ENCODE measurements at places on chromosomes 5 and 9. TPM values are rescaled to one million over a fixed set of nuclear protein-coding genes. Genes with fewer than 3 reads are reported as not detected.

Gene ANKRD55
- total RNA-seq: 3.2 TPM

DNA sequence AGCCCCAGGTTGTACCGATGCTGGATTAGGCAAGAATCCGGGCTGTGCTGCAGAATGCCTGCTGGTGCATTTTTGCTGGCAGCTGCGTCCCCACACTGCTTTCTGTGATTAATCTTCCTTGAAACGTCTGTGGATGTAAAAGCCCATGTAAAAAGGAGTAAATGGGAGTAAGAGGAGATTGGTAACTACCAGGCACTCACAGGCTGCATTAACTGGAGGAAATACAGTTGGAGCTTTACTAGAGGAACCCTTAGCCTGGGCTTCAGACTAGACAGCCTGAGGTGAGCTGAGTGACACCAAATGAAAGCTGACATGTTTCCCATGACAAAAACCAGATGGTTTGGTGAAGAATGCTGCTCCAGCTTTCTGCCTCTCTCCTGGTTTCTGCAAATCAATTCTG is 190.4 kb upstream of the GAS1 start:
- DNase-seq: no peak

DNA sequence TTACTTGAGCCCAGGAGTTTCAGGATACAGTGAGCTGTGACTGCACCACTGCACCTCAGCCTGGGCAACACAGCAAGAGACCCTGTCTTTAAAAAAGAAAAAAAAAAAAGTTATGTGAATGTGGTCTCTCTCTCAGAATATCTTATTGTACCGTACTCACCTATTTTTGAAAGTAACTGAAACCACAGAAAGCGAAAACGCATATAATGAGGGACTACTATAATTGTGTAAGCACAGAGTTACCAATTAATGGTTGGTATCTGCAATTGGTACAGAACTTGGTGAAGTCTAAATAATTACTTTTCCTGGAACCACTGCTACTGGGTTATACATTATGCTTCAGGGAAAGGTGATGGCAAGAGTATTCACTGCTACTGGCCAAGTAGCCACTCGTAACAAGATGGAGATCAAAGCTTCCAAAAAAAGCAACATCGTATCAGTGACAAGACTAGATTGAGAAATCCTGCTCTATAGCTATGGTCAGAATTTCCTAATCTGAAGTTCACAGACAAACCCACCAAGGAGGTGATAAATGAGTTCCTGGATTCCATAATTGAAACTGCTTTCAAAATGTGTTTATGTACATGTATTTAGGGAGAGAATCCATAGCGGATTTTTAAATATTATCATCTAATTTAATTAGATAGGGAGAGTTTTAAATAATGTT is 82.7 kb downstream of the NR6A1 start:
- DNase-seq: no peak

Gene DMXL1
- 53.4 TPM for total RNA-seq

Gene ADAMTSL1
- 6.0 TPM for total RNA-seq

GRCh38 chr5:140794595-140795258 is at the start of gene PCDHA2:
PCDHA2 (plus strand) TSS chr5:140794852.
- peak; percentile 8 for DNase-seq

- no peak for DNase-seq
Measured at GRCh38 chr5:90437663-90438062, 28.1 kb upstream of the CETN3 start.

DNA sequence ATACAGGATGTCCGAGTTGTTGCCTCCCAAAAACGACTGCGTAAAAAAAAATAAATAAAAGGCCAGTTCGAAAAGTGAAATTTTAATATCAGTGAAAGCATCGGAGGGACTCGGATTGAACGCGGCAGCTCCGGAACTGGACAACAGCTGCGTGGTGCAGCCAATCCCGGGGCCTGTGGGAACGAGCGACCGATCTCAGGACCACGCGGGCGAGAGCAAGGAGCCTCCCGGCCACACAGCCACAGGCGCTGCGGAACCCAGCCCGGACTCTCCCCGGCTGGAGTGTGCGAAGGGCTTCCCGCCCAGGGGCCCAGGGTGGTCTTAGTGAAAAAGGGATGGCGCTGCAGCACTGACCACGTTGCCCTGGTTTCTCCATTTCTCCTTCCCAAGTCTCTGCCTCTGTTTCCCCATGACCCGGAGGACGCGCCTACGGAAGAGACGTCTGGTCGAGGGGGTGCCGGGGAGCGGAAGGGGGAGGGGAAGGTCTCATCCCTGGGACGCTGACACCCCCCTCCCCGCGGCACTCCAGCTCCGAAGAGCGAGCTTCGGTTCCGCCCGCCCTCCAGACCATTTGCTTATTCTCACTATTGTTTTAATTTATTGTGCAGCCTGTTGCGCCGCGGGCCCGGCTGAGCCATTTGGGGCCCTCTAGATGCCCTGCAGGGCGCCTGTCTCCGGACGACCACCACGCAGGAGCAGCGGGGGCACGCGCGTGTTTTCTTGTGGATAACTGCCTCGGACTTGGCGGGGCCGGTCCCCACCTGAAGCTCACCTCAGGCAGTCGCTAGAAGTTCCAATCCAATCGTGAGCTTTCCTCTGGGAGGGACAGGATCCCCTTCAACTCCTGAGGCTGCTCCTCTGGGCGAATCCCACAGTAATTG is 303.0 kb downstream of the PARP8 start:
- no peak for DNase-seq

All from dermis blood vessel endothelial cell (primary cell).